ENCODE measurements at places on chromosomes 7 and 10.

GRCh38 chr7:36207451-36208291 is 54.6 kb downstream of the EEPD1 start:
- peak; percentile 11 for DNase-seq

GRCh38 chr10:62938672-62939071 is 122.5 kb upstream of the EGR2 start:
- DNase-seq, result no peak

- DNase-seq, result no peak
These were observed 45.9 kb downstream of the MCMBP start for GRCh38 chr10:119826771-119827170.

DNA sequence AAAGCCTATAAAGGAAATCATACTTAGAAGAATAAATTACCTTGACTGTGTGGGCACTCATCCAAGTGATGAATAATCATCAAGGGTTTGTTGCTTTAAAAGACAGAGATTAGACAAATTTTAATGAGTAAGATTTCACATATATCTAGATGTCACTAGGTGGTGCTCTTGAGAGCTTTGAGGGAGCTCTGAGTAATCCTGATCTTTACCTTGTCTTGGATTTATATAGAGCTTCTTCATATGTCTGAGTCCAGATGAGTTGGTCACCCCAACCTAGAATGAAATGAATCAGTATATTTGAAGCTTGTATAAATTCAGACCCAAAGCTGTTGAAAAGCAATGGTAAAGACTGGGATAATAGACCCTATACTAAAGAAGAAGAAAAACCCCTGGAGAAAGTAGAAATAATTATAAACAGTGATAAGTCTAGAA is 3.7 kb downstream of the AGR2 start:
- no peak for DNase-seq

DNA sequence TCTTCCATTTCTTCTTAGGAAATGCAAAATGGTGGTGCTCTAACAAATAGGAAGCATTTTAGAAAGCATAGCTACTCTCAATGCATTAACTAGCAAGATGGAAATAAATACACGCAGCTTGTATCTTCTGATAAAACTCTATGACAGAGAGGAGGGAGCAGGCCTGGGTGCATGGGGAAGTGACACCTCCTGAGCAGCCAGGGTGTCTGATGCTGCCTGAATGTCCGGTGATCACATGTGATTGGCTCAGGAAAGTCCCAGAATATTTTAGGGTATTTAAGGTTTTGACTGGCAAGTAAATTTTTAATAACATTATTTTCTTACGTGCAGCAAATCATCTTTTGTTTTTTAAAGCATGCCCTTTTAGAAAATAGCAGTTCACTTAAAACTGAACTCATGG is 261.0 kb upstream of the KLF6 start:
- no peak for DNase-seq

GRCh38 chr10:14385596-14386593 is 55.2 kb upstream of the FRMD4A start:
- DNase-seq, result no peak

Measured in activated effector memory CD4-positive, alpha-beta T cell treated with Interleukin-2 at 50 U/mL for 16 hours (primary cell).